ENCODE measurements at places on chromosomes 13 and 19. TPM values are rescaled to one million over a fixed set of nuclear protein-coding genes. Genes with fewer than 3 reads are reported as not detected.

GRCh38 chr13:76610819-76611415 is 275.3 kb downstream of the KCTD12 start:
- DNase-seq = no peak

- no peak for DNase-seq
Observed at GRCh38 chr19:35642312-35642711, 767 bp downstream of the ETV2 start.

GRCh38 chr13:106277484-106278154 is 257.8 kb downstream of the EFNB2 start:
- no peak for DNase-seq

DNA sequence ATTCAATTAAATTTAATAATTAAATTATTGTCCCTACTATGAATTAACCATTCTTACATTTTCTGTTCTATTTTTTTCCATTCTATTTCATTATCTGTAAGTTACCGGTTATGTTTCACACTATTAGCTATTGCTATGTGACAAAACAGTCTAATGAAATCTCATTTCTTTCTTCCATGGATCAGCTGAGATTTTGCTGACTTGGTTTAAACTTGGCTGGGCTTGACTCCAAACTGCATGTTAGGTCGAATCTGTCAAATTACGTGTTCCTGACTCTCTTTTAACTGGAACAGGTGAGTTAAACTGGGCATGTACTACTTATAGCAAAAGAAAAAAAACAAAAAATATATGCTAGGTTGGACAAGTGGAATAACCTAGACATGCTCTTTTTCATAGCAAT is 1464.4 kb downstream of the OLFM4 start:
- no peak for DNase-seq

DNA sequence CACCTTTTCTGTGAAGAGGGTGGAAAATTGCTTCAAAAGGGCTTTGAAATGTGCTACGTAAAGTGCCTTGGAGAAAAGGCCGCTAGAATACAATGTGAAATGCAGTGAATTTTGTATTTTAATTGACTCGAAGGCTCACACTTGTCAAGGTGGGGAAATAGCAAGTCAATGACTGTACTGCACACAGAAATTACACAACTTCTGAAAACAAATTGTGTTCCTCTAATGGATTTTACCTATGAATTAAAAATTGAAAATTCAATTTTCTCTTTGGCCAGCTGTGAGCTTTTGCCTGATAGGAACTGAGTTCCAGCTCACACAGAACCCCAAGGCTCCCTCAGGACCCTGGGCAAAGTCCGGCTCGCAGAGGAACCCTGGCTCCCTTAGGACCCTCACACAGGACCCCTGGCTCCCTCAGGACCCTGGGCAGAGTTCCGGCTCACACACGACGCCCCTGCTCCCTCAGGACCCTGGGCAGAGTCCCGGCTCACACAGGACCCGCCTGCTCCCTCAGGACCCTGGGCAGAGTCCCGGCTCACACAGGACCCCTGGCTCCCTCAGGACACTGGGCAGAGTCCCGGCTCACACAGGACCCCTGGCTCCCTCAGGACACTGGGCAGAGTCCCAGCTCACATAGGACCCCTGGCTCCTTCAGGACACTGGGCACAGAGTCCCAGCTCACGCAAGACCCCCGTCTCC is 324.9 kb downstream of the UQCRFS1 start:
- no peak for DNase-seq

- peak; percentile 70 for DNase-seq
Observed at GRCh38 chr13:75258159-75258782, 223.7 kb downstream of the TBC1D4 start.

ZNF613 gene
- total RNA-seq = 7.7 TPM

- DNase-seq = no peak
Observed at GRCh38 chr19:47446534-47447469, 24.9 kb downstream of the SLC8A2 start.
